ENCODE measurements at places on chromosomes 1 and 21. TPM values are rescaled to one million over a fixed set of nuclear protein-coding genes. Genes with fewer than 3 reads are reported as not detected.

KCNH1 gene
- total RNA-seq, result 0.14 TPM

SMIM1 gene
- total RNA-seq, result 20.1 TPM

DCST1 gene
- not detected for total RNA-seq

DNA sequence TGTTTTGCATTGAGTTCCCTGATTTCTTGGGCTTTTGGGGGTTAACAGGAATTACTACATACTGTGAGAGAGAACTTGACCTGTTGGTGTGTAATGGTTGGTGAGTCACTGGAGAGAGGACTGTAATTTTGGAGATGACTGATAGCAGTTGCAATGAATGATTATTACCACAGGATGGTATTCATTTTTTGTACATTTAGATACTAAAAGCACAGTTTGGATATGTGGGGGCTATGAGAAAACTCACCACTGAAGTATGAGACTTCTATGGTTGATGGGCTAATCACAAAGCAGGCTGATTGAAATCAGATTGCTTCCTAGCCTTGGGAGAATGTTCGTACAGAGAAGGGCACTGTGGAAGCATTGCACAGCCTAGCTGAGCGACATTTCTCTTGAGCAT is 1571.3 kb upstream of the PRMT6 start:
- DNase-seq, result no peak

GRCh38 chr1:31753707-31754349 is 10.3 kb downstream of the ADGRB2 start:
- DNase-seq, result peak; percentile 81

DNA sequence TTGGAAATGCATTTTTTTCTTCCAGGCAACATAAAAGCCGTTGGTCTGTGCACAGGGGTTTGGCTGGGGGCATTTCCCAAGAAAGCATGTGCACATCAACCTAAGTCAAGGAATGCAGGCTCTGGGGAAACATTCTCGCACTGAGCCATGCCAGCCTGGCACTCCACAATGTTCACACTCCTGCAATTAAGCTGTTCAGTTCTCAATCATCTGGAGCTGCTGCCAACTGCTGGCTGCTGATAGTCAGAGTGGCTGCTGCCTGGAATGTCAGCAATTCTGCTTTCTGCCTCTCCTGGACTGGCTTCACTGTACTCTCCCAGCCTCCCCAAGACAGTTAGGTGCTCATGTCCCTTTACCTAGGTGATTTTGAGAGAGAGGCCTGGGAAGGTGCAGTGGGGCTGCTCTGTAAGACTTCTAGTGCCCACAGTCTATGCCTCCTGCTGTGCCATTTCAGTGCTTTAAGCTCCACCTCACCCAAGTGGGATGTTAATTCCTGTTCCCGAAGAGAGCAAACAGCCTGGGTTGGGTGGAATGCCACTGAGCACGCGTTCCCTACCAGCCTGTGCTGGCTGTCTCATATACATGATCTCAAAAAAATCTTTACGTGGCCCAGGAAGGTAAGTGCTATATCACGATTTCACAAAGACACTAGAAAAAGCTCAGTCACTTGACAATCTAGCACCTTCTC is 131.7 kb downstream of the BRINP2 start:
- no peak for DNase-seq

DNA sequence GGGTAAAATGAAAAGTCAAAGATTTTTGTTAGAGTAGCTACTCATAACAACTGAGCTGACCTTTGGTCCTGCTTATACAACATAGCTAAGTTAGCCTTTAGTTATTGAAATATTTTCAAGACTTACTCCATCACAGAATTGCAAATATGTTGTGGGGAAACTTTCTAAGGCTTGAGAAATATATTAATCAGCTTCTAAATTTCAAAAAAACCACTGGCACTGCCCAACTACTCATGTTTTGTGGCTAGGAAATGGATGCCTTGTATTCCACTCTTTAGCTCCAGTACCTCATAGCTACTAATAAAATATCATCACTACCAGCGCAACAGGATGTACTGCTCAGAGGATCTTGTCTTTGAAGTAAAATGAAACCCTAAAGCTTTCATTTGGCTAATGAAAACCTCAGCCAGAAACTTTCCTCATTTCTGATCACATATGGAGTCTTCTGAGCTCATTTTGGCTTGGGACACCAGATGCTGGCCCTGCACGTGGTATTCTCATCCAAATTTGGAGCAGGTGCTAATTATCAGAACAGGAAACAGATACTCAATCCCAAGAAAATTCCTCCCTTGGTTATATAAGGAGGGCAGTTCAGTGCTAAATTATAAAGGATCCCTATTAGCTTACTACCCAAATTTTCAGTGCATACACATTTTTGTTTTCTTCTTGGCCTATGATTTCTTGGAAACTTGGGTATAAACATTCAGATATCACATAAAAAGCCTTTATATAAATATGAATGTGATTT is 690.7 kb downstream of the ADGRL2 start:
- DNase-seq, result no peak

DNA sequence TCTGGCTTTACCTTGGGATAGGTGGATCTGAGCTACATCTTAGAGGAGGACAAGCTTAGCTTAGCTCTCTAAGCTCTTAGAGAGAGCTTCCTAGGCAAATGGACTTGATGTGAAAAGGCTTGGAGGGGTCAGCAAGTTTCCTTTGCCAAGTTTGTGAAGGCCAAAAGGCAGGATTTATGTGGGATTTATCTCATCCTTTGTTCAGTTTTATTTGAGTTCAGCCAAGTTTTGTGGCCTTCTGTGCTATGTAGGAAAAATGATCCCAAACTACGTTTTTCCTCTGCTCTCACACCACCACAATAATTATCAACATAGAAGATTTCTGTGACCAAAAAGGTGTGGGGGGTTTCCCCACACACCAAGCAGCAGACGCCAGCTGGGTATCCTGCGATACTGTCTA is 26.0 kb upstream of the RNF11 start:
- no peak for DNase-seq

DNA sequence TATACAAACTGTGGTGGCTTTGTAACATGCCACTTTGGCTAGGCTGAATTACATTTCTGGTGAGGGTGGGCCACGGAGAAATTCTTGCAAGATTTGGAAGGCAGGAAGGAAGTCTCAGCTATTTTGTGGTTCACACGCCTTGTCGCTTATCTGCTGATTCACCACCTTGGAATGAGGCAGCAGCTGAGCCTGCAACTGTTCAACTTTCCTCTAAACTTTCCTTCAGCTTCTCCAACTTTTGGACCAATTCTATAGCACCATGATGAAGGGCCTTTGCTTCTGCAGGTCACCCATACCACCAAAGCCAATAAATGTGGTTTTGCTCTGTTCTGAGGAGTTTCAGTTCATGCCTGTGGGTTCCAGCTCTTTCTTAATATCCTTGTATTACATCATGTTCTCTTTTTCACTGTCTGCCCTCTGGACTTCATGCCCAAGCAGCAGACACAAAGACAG is 337.6 kb upstream of the SNX7 start:
- DNase-seq, result no peak

- DNase-seq, result no peak
Measured at GRCh38 chr1:22651941-22652856, 837 bp upstream of the C1QB start.

GRCh38 chr1:185495007-185495406 is 178.0 kb upstream of the IVNS1ABP start:
- no peak for DNase-seq

GRCh38 chr1:150106341-150106740 is 38.8 kb downstream of the VPS45 start:
- DNase-seq, result no peak

Measured in G401 (cell line).